ENCODE measurements at places on chromosomes 5 and 9. TPM values are rescaled to one million over a fixed set of nuclear protein-coding genes. Genes with fewer than 3 reads are reported as not detected.

The SHC3 gene
- 3.2 TPM for total RNA-seq

The CEL gene
- total RNA-seq: 0.17 TPM

- peak; percentile 88 for DNase-seq
Measured at GRCh38 chr9:3858961-3859360, 333.2 kb upstream of the RFX3 start.

DNA sequence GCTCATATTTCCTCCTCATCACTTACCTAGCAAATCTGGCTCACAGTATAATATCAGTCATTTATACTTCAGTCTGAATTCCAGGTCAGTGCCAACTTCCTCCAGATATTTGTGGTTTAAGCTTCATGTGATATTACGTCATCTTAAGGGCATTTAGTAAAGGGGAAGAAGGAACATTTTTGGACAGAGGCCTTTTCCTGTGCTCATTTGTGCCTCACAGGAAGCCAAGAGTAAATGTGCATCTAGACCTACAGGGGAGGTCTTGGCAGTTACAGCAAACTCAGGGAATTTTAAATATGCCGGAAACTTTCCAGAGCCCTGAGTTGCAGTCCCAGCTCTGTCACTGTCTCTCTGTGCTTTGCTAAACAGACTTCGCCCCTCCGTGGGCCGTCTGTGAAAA is 12.3 kb upstream of the KCNIP1 start:
- DNase-seq: peak; percentile 95

DNA sequence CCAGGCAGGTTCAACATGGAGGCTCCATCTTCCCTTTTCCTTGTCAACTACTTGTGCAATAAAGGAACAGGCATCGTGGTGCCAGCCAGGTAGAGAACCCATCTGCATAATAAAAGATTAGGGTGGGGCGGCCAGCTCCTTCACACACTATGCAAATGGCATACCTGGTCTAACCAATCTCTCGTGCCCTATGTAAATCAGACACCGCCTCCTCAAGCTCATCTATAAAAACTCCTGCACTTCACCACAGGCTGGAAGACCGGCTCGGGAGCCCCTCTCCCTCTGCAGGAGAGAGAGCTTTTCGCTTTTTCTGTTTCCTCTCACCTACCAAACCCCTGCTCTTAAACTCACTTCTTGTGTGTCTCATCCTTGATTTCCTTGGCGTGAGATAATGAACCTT is 244.3 kb upstream of the PUM3 start:
- DNase-seq: no peak

DNA sequence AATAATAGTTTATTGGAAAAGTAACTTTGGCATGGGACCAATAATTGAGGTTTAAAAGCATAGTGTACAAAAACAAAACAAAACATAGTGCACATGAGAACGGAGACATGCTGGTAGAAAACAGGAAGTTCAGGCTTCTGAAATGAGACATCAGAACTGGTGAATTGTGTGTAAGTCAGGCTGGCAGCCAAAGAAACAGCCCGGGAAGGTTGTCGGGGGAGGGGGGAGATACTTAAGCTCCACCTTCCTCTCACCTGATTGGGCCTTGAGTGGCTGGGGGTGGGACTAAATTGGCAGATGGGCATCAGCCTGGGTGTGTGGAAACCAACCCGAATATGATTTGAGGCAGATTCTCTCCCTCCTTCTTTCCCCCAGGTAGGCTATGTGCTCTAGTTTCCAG is 256.3 kb downstream of the SMARCA2 start:
- DNase-seq: peak; percentile 50

All from M059J (cell line).